ENCODE measurements at places on chromosomes 16 and 17.

- no peak for DNase-seq
These were observed 9.0 kb downstream of the EMP2 start for GRCh38 chr16:10571354-10571753.

GRCh38 chr16:73196670-73197069 lies 148.7 kb upstream of the ZFHX3 start:
- peak; percentile 79 for DNase-seq

GRCh38 chr16:57611706-57612105 lies 16.7 kb upstream of the ADGRG1 start:
- no peak for DNase-seq

- no peak for DNase-seq
These were observed 56.2 kb downstream of the HSD17B2 start for GRCh38 chr16:82091241-82091640.

- DNase-seq: no peak
These were observed 36.1 kb upstream of the NACA2 start for GRCh38 chr17:61627125-61627524.

DNA sequence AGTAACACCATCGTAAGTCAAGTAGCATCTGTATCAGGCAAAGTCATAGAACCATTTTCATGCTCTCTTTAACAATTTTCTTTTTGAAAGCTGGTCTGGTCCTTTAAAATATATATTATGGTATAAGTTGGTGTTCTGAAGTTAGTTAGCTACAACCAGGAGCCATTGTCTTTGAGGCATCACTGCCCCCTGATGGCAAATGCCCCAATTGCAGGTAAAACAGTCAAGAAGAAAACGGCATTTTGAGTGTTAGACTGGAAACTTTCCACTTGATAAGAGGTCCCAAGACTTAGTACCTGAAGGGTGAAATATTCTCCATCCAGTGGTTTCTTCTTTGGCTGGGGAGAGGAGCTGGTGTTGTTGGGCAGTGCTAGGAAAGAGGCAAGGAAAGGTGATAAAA lies 14.1 kb downstream of the TP53 start:
- no peak for DNase-seq
